ENCODE measurements at places on chromosomes 7 and 10.
A peak's percentile ranks its signal among the peaks of the same experiment; 100 is the strongest.

- no peak for DNase-seq
These were observed 98.6 kb upstream of the PHF14 start for GRCh38 chr7:10875080-10875479.

DNA sequence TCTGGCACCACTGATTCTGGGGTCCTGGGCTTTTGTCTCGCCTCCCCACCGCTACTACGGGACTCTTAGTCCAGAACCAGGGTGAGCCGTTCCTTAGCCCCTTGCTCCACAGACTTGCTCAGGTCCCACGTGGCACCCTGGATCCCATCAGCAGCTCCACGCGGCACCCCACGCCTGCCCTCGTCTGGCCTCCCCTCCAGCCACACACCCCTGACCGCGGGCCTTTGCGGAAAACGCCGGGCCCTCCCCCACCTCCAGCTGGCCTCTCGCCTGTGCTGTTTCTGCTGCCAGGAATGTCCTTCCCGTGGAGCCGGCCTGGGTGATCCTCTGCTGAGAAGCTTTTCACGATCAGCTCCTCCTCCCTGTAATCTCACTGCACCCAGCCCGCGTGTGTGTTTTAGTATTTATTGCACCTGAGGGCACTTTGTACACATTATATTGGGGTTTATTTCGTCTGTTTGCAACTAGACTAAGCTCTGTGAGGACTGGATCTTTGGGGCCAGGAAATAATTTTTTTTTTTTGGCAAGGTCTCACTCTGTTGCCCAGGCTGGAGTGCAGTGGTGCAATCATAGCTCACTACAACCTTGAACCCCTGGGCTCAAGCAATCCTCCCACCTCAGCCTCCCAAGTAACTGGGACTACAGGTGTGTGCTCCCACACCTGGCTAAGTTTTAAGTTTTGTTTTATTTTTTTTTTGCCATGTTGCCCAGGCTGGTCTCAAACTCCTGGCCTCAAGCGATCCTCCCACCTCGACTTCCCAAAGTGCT is 10.5 kb upstream of the TTYH3 start:
- DNase-seq = no peak

GRCh38 chr7:11153694-11154093 is 180.0 kb downstream of the PHF14 start:
- no peak for DNase-seq

GRCh38 chr10:70328967-70329366 is 45.2 kb upstream of the NPFFR1 start:
- peak; percentile 44 for DNase-seq

- no peak for DNase-seq
These were observed 675 bp downstream of the ABRAXAS2 start for GRCh38 chr10:124802313-124802675.

- peak; percentile 48 for DNase-seq
These were observed 197.0 kb downstream of the STK31 start for GRCh38 chr7:23907012-23907411.

DNA sequence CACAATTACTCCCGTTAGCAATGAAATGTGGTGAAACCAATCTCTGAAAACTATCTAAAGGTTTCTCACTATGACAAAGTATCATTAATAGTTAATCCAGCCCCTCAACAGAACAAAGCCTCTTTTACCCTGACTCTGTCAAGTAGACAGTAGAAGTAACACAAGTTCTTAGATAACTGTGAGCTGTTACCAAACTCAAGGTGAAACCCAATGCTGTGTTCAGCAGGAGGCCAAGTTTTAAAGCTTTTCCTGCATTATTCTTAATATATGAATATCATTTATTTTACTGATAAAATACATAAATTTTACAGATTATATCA is 109.1 kb downstream of the SRPK2 start:
- no peak for DNase-seq

DNA sequence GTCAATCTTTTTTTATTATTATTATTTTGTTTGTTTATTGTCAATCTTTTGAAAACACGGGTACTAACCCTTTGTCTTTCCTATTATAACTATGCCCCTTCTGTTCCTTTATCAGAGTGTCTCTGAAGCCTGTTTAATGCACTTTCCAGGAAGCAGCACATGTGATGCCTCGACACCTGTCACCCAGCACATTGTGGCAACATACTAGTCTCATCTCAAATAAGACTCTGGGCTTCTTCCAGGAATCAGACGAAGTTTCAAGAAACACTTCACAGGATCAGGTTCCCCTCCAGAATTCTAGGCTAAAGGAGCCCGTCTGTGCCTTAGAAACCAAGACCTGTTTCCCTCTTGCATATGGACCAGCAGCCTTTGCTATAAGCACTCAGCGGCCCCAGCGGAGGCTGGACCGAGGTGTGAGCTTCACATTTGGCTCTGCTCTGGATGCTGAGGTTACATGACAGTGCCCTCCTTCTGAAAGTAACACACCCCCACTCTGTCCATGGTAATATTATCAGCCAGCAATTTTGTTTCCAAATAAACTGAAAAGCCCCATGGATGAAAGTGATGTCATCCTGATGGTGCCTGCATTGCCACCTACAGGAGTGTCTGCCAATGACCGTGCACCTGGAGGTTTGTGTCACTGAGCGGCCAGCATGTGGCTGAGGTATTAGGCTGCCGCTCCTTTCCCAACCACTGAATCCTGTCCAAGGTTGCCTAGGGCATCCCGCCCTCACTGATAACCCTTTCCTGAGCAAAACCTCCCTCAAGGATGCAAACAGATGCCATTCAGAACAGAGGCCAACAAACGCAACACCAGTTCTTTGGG is 38.1 kb downstream of the MKI67 start:
- DNase-seq = peak; percentile 27

DNA sequence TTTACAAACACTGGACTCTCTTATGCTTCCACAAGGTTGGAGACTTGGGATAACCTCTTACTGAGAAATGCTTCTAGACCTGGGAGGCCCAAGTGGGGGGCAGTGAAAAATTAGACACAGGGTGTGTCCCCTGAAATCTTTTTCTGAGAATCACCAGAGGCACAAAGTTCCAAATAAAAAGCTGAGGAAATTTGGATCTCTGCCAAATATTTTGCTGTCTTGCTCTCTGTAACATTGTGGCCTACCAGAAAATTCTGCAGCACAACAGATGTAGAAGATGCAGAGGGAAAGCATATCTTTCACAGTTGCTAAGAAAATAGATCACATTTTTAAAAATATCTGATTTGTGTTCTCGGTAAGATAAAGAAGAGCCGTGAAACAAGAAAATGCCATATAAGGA is 849.4 kb downstream of the CCSER2 start:
- no peak for DNase-seq

GRCh38 chr10:47041396-47042198 is 130.4 kb downstream of the PTPN20 start:
- DNase-seq = no peak

Measured in epithelial cell of esophagus (primary cell).